Fibroblast of mammary gland (primary cell): ENCODE measurements at places on chromosomes 4 and X.

DNA sequence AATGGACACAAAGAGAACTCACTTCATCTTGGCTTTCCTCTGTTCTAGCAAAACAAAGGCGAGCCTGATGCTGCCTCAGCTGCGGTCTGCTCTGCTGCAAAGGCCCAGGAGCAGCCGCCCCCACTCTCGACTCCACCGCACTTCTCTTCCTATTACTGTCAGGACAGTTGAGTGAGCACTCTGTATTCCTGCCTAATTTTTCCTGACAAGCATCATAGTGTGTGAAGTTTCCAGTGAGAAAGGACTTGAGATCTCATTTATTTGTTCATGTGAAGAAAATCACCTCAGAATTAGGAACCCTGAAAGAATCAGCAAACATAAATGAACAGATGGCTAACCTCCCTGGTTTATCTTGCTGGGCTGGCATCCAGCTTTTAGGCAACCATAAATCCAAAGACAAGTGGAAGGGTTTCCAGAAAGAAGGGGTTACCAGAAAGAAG, 15.6 kb downstream of the SCARB2 start:
- peak; percentile 68 for DNase-seq

DNA sequence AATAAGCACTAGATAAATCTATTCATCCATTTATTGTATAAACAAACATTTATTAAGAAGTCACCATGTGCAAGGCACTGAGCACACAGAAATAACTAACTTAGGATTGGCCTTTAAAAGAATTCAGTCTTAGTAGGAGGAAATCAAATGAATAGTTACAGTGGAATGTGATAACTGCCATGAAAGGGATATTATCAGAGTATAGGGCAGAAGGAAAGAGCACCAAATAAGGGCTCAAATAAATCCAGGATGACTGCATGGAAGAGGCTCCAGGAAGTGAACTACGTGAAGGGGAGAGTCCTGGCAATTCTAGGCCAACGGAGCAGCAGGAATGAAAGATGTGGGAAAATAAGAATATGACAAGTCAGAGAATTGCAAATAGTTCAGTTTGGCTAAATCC, 406.0 kb downstream of the INPP4B start:
- no peak for DNase-seq

GRCh38 chrX:78687586-78687985, 28.5 kb upstream of the RTL3 start:
- no peak for DNase-seq

- DNase-seq = no peak
These were observed 174.9 kb upstream of the PCDH18 start for GRCh38 chr4:137707102-137707620.

DNA sequence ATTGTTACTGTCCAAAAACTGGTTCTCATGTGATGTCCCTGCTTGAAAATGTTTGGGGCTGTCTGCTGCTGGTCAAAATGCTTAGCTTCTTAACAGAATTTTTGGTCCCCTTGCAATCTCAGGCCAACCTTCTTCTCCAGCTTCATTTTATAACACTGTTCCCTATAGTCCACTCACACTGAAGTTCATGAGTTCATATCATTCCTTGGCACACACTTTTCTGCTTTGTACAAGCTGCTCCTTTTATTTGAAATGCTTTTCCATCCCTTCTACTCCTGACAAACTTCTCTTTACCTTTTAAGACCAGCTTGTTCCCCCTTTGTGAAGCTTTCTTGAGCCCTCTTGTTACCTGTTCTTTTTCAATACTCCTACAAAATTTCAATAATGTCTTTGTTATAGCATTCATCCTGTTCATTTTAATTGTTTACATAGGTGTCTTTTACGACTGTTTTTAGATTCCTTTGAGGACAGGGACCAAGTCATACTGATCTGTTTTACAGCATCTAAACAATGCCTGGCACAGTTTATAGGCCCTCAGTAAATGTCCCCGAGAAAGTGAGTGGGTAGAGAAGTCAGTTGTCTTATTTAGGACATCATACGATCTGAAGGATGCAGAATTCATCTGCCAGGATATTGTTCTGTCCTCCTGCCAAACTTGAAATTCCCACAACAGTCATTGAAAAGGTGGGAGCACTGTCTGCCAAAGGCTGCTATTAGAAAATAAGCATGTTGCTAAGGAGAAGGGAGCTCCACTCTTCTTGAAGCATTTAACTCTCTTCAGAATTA, 134.4 kb upstream of the BMPR1B start:
- DNase-seq = peak; percentile 16

DNA sequence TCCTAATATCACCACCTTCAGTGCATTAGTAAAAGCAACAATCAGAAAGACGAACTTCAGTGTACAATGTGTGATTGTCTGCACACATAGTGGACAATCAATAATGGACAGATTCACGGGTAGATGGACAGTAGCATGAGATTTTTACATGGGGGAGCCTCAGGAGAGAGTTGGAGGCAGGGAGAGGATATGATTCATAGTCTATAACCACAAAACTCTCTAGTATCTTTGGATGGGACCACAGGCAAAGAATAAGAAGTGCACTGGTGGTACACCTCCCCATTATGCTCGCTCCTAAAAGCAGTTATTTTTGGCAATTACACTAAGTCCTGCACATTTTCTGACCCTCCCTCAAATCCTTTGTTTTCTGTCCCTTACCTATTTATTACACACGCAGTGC, 624.4 kb upstream of the ACTRT1 start:
- DNase-seq = no peak

DNA sequence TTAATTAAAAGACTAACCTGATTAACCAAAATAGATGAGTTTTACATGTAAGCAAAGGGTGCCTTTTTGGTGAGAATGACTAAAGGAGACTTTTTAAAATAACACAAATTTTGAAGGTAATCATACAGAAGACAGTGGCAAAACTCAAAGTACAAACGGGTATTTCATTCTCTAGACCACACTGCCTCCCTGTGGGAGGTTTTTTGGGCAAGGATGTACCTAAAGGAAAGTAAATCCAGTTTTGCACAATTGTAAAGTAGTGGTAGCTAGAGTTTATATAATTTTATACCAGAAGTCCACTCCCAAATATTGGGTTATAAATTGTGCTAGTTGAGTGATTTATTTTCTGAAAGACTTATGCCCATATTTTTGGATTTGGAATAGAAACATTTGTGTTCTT, 201.0 kb downstream of the PAPSS1 start:
- peak; percentile 41 for DNase-seq

DNA sequence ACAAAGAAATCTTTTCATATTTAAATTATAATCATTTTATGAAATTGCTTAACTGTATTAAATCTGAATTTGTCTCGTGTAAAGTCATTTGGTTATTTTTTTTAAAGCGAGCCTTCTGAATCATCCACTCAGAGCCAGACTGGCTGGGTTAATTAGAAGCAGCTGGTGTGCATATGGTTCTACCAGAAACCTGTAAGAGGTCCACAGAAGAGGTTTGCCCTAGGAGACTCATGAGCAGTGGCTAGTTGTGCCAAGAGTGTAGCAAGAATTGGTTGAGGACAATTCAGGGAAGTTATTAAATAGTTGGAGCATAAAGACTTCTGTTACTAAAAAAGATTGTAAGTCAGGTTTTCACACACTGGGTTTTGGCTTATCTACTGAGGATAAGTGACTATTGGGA, 267.4 kb downstream of the IL1RAPL2 start:
- DNase-seq = peak; percentile 87

- DNase-seq = no peak
These were observed 11.5 kb downstream of the STK26 start for GRCh38 chrX:132034648-132035047.

GRCh38 chr4:153937289-153937688, 148.4 kb upstream of the SFRP2 start:
- no peak for DNase-seq

DNA sequence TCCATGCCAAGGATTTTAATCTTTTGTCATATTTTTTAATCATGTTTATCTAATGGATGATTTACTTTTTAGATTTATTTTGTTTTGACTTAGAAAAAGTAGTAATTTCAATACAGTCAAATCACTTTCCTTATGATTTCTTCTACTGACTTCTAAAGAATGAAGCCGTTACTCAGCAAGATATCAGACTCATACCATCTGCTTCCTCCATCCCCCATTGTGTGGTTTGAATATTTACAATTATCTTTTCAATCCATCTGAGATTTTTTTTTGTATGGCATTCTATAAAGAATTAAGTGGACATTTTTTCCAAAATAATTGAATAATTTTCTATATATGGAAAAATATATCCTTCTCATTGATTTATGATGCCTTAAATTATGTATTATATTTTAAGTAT, 565.4 kb upstream of the ATOH1 start:
- no peak for DNase-seq

GRCh38 chr4:181796502-181796901, 446.7 kb upstream of the TENM3 start:
- DNase-seq = peak; percentile 98

DNA sequence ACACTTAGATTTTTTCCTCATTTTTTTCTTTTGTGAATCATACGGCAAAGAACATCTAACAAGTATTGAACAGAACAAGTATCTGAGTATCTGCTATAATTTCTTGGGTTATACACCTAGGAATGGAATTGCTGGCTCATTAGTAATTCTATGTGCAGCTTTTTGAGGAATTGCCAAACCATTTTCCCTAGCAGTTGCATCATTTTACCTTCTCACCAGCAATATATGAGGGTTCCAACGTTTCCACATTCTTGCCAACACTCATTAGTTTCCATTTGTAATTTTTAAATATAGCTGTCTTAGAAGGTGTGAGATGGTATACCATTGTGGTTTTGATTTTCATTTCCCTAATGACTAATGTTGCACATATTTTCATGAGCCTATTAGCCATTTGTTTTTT, 41.1 kb upstream of the DCAF8L1 start:
- DNase-seq = no peak

DNA sequence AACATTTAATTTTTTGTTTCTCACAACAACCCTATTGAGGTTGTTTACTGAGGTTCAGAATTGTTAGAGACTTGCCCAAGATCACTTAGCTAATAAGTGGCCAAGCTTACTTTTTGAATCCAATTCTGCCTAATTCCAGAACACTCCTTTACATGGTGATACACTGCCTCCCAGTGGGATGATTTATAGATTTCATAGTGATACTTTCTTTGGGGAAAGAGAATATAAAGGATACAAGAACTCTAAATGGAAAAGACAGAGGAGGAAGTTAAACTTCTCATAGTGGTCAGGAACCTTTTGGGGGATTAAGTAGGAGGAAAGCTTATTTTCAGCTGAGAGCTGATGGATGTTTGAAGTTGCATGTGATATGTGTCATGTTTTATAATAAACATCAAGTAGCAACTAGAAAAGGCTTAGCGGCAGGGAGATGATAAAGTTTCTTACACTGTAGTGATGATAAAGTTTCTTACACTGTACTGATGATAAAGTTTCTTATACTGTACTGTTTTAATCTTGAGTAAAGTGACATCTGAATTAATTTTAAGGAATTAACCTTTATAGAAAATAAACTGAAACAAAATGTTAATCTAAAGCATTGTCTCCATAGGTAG, 15.3 kb downstream of the STAG2 start:
- peak; percentile 58 for DNase-seq

GRCh38 chrX:40374486-40374885, 206.3 kb upstream of the ATP6AP2 start:
- DNase-seq = no peak

DNA sequence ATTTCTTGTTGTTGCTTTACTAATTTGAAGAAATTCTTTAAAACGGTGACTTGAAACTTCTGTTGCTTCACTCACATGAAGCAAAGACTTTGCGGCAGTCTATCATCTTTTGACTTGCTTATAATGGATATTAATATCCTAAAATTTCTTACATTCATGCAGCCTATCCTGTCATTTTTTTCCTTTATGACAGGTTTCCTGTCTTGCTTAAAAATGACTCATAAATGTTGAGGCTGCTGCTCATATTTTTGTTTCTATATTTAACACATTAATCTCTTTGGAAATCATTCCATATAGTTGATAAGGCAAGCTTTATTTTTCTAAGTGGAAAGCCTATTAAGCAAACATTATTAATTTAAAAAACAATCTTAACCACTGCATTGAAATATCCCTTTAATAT, 176.6 kb upstream of the GALNTL6 start:
- DNase-seq = no peak

DNA sequence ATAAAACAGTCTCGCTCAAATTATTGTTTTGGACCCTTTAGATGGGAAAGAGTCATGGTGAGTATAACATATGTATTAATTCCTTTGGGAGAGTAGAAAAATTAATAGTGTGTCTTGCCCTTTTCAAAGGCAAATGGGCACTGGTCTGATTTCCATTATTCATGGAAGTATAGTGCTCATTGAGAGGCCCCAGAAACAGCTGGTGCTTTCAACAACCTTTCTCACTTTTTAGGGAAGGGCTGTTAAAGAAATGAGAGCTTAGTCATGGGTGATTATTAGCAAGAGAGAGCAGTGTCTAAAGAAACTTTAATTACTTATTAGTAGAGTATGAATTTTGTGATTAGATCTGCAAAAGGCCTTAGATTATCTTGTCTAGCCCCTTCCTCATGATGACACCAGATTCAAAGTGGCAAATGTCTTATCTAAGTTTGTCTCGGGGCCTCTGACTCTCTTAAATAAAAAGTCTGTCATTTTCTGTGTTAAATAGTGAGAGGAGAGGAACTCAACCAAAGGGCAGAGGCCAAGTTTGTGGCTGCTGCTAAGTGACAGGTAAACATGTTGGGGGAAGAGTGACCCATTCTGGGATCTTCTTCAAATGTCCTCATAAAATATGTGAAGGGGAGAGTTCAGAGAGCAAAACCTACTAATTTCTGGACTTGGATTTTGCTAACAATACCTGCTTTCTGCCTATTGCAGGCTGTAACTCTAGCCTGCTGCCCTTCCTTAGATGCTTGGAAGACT, 110.6 kb downstream of the REPS2 start:
- DNase-seq = no peak

- no peak for DNase-seq
These were observed 241.8 kb upstream of the SMIM31 start for GRCh38 chr4:164512124-164512523.

- no peak for DNase-seq
These were observed 5.6 kb downstream of the AMOT start for GRCh38 chrX:112835019-112835418.

GRCh38 chr4:184103527-184104264, 114.0 kb downstream of the ENPP6 start:
- DNase-seq = no peak

GRCh38 chr4:156941940-156942548, 29.6 kb downstream of the PDGFC start:
- DNase-seq = peak; percentile 80

DNA sequence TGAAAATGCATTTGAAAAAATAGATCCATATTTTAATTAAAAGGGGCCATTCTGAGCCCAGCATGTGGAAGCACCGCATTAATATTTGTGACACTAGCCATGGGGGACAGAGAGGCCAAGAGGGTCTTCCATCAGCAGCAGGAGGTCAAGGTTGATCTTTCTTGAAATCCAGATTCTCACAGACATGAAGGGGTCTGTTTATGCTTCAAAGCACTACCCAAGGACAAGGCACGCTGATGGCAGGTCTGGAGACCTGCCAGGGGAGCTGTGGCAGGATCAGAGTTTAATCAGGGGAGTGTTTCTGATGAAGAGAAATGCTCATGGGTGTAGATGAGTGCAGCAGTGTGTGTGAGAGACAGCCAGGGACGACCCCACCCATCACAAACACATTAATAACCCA, 243.3 kb downstream of the LDB2 start:
- DNase-seq = no peak
